Panc1 (cell line): ENCODE measurements at places on chromosomes 3 and 15. TPM values are rescaled to one million over a fixed set of nuclear protein-coding genes. Genes with fewer than 3 reads are reported as not detected.

DNA sequence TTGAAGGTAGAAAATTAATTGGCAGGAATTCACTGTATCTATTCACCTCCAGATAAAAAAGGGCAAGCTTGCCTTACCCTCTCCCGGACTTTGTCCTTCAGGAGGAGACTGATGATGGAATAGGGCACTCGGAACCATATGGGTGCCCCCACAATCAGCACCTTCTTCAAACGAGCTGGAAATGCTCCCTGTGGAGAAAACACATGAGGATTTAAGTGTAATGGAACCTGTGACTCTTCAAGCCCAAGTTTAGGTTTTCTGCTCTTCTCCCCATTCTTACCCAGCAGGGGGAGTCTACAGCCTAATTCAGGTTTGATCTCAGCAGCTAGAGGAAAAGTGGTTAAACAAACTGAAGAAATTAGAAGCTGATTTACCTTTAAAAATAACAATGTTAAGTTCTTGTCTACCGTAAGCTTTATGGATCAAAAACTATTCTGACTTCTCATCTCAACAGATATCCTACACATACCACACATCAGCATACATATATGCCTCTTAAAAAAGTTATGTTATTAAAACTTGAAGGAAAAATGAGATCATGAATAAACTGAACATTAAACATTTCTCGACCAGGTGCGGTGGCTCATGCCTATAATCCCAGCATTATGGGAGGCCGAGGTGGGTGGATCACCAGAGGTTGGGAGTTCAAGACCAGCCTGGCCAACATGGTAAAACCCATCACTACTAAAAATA is 57.5 kb upstream of the SIN3A start:
- no peak for DNase-seq

- DNase-seq: no peak
Measured at GRCh38 chr3:13621381-13622221, 72.7 kb downstream of the FBLN2 start.

EFL1 gene
- 20.2 TPM for total RNA-seq

FBXO40 gene
- not detected for total RNA-seq

C2CD4B gene
- 0.26 TPM for total RNA-seq
